ENCODE measurements at places on chromosomes 16 and 17.

- no peak for DNase-seq
Measured at GRCh38 chr16:54847207-54847606, 83.5 kb upstream of the IRX5 start.

DNA sequence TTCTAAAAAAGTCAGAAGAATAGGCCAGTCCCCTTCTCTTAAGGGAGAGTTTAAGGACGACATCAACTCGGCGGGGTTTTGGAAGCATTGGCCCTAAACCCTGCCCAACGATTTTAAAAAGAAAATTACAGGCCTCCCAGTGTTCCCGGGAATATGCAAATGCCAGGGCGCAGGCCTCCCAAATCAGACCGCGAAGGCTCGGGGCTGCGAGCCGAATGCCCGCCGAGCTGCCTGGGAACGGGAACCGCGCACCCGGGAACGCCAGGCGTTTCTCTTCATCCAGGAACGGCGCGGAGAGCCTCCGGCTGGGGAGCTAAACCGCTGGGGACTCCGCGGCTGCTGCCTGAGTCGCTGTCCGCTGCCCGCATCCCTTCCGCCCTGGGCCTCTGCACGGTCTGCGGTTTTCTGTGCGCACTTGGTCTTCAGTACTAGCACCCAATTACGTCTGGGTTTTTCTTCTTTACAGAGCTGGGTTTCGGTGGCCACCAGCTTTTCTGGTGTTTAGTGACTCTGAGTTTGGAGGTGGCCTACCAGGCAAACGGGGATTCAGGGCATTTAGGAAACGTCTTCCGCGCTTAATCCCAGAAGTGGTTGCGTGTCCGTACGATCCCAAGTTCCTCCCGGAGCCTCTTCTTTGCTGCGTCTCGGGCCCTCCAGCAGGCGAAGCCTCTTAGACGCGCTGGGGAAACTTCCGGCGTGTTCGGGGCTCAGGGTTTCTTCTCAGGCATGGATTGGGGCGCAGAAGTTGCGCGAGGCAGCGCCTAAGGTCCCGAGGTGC, 5.7 kb downstream of the IRX5 start:
- DNase-seq, result no peak

GRCh38 chr17:54951286-54951685, 17.2 kb downstream of the COX11 start:
- DNase-seq, result no peak

DNA sequence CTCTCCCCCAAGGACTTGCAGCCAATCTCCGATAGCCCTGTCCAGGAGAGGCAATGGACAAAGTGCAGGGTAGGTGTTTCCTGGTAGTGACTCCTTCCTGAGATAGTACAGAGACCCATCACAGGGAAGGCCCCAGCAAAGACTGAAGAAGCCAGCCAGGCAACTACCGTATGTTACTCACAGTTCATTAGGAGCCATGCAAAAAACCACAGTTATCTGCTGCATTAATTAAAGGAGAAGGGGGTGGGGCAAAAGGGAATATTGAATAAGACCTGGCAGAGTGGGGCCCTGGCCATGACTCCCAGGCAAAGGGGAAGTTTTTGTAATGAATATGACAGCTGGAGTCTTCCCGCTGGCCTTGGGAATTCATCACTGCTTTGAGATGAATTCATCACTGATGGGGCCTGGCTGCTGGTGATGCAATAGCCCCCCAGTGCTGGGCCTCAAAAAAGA, 2.5 kb upstream of the SLC13A2 start:
- DNase-seq, result no peak

GRCh38 chr16:27547851-27548250, 1.9 kb downstream of the GTF3C1 start:
- no peak for DNase-seq

DNA sequence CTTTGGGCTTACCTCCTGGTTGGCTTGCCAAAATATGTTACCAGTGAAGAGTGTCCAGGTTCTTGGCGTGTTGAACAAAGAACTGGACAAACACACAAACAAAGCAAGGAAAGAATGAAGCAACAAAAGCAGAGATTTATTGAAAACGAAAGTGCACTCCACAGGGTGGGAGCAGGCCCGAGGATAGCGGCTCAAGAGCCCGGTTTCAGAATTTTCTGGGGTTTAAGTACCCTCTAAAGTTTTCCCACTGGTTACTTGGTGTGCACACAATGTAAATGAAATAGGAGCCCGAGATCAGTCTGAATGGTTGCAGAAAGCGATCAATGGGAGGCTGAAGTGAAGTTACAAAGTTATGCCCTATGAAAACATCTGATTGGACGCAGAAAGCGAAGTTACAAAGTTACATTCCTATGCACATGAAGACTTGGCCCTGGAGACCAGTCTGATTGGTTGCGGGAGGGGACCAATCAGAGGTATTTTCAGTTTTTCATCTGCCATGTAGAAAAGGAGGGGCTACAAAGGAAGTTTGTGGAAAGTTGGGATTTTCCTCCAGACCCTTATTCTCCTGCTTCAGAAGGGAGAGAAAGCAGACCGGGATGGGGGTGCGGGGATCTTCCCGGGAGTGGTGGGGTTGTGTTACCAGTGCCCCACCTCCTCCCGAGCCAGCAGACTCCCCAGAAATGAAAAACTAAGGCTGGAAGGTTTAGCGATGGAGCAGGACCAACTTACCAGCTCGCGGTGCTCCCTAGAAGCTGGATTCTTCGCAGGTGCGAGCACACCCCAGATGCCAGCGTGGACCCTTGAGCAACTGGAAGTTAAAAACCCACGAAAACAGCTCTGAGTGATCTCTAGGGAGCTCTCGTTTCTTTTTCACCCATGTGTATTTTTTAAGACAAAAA, at the start of gene SLFN12:
Gene SLFN12, minus strand, starts transcription at position 325 of the 899 bp plus-strand sequence. CDS start 9,472 bp downstream, outside the sequence.
- DNase-seq, result peak; percentile 28

GRCh38 chr16:28205117-28205899, 6.5 kb downstream of the XPO6 start:
- no peak for DNase-seq

- DNase-seq, result no peak
Measured at GRCh38 chr16:12539185-12539929, 264.3 kb downstream of the CPPED1 start.

DNA sequence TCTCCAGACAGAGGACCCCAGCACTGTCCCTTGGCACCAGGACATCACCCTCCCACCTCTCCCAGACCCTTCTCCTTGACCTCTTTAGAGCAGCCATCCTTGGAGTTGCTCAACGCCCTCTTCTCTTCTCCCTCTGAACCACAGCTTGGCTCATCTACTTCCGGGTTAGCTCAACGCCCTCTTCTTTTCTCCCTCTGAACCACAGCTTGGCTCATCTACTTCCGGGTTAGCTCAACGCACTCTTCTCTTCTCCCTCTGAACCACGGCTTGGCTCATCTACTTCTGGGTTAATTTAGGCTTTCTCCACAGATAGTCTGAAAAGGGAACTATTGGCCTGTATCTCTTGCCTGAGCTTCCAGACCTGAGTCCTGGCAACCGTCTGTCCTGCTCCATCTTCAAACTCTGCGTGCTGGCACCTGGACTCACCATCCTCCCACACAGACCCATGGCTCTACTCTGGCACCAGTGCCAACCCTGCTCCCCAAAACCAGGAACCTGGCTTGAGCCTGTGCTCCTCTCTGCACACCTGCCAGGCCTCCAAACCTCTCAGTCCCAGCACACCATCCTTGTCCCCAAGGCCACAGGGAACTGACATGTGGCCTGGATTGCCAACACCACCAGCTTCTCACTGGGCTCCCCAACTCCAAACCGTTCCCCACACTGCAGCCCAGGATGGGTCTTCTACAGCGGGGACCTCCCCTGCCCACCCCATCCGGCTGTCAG, 25.3 kb upstream of the FAAP100 start:
- DNase-seq, result no peak

DNA sequence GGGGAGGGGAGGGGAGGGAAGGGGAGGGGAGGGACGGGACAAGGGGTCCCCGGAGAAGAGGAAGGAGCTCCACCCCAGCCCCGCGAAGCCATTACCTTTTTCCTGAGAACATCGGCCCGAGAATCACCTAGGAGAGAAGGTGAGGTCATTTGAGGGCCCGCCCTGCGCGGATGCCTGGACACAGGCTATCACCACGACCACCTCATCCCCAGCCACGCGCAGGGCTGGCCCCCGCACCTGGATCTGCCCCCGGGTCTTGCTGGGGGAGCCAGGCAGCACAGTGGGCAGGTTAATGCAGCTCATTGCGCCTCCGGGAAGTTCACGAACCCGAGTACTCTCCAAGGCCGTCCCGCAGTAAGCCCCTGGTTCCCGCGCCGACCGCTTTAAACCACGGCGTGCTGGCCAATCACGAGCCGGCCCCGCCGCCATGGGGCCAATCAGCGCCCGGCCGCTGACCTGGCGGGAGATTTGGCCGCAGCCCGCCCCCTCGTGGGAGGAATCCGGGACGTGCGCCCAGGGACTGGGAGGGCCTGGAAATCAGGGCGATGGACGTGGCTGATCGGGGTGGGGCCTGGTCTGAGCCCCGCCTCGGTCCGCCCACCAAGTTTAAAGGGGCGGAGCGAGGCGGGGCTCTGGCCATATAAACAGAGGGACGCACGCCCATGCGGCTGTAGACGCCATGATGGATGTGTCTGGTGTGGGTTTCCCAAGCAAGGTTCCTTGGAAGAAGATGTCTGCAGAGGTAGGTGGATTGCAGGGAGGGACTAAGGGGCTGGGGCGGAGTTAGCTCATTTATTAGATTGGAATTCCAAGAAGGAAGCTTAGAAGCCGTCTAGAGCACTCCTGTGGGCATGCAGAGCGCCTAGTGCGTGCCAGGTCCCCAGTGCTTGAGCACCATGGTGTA, at the start of the genes AFMID and TK1:
Gene AFMID, plus strand, starts transcription at position 671 of the 904 bp plus-strand sequence. Its CDS starts 9 bp downstream, at position 680.
Gene TK1, minus strand, starts transcription at position 361 of the 904 bp plus-strand sequence. Its CDS starts 58 bp downstream, at position 303.
- DNase-seq, result peak; percentile 69

DNA sequence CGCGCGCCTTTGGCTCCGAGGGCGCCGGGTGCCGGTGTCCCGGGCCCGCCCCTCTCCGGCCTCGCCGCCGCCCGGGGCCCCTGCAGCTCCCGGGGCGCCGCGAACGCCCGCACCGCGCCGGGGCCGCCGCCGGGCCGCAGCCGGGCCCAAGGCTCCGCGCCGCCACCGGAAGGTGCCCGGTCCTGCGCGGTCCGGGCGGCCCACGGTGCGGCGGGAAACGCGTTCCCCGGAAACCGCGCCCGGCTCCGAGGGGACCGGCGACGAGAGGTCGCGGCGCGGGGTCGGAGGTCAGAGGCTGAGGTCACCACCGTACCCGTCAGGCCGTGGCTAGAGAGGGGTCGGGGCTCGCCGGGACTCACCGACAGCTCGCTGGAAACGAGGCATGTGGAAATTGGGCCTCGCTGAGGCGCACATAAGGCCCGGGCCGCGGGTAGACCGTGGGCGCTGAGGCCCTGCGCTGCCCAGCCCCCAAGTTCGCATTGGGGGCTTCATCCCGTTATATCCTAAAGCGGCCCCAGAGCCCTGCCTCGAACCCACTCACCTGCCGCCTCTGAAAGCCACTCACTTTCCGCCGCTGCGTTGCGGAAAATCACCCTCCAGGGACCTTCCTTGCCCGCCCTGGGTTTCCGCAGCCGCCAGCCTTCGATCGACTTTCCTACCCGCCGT, at the start of gene DUS1L:
Gene DUS1L, minus strand, starts transcription at position 167 of the 666 bp plus-strand sequence. CDS start 745 bp downstream, outside the sequence.
- peak; percentile 70 for DNase-seq

DNA sequence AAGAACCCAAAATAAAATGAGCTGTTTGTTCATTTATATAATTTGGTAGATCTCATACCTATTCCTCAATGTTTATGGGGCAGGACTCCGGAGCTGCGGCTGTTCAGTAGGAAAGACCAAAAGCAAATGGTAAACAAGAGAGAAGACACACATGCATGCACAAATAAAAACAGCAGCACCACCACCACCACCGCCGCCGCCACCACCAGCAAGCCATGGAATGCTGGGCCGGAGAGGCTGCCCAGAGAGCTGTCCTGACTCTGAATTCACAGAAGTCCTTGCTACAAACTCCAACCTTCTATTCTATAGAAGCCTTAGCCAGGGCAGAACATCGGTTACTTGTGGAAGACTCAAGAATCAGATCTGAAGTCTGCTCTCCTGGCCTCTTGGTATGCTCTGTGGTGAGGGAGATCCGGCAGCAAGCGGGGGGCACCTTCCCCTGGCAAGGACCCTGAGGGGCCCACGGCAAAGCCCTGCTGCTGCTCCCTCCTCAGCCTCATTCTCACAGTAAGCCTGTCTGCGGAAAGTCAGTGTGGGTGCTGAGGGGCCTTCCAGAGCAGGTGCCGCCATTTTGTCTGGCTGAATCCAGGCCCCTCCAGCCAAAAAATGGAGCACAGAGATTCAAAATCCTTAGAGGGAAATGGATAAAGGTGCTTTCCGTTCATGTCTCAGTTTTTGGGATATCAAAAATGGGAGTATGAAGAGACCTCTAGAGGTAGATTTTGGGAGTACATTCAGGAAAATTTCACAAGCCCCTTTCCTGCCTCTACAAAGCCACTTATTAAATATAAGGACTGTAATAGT, 6.4 kb upstream of the FOXJ1 start:
- DNase-seq, result no peak

DNA sequence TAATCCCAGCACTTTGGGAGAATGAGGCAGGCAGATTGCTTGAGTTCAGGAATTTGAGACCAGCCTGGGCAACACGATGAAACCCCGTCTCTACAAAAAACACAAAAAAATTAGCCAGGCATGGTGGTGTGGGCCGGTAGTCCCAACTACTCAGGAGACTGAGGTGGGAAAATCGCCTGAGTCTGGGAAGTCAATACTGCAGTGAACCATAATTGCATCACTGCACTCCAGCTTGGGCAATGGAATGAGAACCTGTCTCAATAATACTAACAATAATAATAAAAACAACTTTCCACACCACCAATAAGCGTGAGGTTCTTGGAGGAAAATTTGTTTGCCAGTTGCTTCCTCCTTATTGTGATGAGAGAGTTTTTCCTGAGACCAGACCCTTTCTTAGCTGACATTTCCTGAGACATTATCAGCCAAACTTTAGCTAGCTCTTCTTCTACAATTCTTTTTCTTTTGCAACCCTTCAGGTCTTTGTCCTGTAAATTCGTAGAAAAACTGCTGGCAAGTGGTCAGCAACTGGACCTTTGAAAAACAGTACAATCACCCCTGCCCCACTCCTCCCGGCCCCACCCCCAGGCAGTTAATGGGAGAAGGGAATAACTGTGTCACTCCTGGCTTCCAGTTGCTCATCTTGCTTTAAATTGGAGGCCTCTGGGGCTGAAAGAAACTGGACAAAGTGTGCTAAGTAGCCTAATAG, 3.5 kb upstream of the EZH1 start:
- DNase-seq, result no peak

DNA sequence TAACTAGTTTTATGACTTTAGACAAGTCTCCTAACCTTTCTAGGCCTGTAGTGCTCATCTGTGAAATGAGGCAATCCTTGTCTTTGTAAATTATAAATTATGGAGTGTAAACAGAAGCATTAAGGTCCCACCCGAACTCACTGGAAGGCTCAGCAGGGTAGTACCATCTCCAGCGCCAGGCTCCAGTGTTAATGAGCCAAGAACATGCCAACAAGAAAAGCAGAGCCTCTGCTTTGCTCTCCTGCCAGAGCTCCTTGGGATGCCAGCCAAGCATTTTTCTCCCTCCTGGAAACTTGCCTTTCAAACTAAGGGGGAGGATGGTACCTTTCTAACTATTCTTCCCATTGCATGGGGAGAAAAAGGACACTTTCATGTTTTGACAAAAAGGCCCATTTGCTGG, 14.9 kb downstream of the LIMD2 start:
- DNase-seq, result no peak

- DNase-seq, result no peak
Measured at GRCh38 chr16:68274441-68274840, 10.1 kb downstream of the SLC7A6 start.

Data from activated CD4-positive, alpha-beta T cell treated with anti-CD3 and anti-CD28 coated beads, Interleukin-2, amount 50 U/mL, for 1 hour (primary cell).